Occipital lobe (tissue), 3 donors: ENCODE measurements at places on chromosomes 3 and 15.
A peak's percentile ranks its signal among the peaks of the same experiment; 100 is the strongest.

DNA sequence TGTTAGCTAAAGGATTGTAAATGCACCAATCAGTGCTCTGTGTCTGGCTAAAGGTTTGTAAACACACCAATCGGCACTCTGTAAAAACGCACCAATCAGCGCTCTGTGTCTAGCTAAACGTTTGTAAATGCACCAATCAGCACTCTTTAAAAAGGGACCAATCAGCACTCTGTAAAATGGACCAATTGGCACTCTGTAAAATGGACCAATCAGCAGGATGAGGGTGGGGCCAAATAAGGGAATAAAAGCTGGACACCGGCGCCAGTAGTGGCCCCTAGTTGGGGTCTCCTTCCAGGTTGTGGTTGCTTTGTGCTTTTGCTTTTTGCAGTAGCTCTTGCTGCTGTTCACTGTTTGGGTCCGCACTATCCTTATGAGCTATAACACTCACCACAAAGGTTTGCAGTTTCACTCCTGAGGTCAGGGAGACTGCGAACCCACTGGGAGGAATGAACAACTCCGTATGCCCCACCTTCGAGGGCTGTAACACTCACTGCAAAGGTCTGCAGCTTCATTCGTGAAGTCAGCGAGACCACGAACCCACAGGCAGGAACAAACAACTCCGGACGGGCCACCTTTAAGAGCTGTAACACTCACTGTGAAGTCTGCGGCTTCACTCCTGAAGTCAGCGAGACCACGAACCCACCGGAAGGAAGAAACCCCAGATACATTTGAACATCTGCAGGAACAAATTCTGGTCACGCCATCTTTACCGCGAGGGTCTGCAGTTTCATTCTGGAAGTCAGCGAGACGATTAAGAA, 1.1 kb upstream of the SUCLG2 start:
- DNase-seq, result no peak

GRCh38 chr3:101646726-101647125, 30.2 kb downstream of the ZBTB11 start:
- no peak for DNase-seq

GRCh38 chr3:26682406-26682805, 59.8 kb downstream of the LRRC3B start:
- DNase-seq, result no peak

DNA sequence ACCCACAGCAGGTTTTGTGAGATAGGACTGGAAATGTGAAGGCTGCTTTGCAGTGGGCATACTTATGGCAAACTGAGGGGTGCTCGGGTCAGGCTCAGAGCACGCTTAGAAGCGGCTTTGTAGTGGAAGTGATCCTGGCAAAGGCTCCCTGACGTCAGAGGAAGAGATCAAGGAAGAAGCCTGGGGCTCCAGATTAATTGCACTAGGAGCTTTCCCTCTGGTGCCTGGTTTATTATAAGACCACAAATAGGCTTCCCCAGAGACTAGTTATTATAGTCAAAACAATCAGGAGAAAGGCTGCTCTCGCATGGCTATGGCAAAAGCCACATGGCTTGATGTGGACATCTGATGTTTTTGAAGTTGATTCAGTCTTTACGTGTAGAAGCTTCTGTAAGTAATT, 515.1 kb downstream of the GABRG3 start:
- no peak for DNase-seq

GRCh38 chr3:3573341-3573740, 225.9 kb upstream of the LRRN1 start:
- no peak for DNase-seq

DNA sequence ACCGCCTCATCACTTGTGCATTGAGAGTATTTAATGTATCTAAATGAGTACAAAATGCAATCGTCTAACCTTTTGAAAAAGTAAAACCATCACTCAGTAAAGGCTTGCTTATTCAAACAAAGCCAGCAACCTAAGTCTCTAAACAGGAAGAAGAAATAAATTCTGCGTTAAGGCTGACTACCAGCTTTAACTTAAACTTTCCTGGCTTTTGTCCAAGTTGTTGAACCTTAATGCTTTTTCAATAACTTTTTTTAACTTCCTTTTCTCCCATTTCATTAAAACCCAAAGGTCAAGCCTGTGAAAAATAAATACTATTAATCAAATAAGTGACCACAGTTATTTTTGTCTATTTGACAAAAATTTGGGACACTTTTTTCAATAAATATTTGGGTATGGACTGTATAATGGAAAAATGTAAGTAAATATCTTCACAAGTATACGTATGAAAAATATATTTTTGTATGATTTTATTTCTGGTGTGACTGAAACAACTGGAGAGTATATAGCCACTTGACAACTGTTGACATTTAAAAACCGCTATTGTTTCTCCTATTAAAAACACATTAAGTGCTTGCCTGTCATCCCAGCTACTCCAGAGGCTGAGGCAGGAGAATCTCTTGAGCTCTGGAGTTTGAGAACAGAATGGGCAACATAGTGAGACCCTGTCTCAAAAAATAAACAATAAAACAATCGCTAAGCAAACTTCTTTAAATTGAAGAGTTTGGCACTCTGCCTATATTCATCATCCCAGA, 2.9 kb downstream of the KLHL24 start:
- DNase-seq, result no peak

DNA sequence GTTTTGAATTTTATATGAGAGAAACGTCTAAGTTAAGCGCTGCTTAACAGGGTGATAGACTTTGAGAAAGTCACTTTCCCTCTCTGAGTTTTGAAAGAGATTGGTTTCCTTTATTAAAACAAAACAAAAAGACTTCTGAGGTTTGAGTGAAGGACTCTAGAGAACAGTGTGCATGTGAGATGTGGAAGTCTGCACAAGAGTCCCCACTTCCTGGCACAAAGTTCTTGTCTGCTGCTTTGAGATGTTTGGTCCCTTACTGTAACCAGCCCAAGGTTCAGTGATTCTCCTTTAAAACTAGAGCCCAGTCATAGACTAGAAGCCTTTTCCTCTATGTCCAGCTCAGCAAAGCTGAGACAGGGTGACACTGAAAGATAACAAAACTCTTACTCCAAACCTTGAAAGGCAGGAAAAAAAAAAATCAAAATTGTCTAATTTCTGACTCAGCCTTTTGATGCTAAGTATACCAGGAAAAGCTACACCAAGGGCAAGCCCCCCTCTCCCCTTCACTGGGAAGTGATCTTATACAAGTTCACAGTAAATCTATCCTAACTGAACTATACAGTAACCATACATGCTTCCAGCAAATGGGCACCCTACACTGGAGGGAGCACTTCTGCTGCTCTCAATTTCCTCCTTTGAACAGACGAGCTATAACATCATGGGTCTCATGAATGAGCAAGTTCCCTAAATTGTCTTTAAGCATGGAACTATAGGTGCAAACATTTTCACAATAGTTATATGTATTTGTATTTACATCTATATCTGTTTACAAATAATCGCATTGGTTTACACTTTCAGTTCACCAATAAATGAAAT, 2.3 kb downstream of the POPDC2 start:
- DNase-seq, result no peak

GRCh38 chr3:4888913-4889846, 90.1 kb upstream of the BHLHE40 start:
- DNase-seq, result no peak

DNA sequence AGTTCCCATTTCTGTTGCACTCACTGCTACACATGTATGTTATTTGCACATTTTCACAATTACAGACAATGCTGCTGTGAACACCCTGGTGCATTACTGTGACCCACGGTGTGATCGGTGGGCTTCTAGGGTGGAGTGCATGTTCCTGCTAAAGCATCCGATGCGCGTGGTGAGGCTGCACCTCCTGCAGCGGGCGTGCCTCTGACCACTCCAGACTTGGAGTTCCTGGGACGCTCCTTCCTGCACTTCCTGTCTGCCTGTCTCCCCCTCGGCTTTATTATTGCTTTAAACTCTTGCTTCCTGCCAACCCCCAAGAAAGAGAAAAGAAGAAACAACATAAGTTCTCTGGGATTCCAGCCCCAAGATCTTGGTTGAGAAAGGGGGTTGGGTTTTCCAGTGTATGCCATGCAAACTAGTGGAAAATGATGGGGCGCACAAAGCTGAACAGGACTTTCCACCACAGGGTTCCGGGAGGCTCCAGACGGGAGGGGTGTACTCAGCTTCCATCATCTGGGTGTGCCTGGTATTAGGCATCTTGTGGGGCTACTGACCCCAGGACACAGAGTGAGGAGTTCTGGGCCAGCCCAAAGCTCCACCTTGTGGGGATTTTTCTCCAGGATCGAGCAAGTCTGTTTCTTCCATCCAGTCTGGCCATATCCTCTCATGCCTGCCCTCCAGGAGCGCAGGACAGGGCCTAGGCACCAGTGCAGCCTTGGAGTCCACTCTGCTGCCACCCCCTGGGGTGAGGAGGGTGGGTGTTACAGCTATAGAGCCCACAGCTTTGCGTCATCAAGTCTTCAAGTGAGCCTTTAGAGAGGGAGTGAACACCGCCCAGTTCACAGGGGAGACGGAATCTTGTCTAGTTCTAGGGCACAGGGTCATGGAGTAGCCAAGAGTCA, 11.2 kb downstream of the RPL32 start:
- no peak for DNase-seq

GRCh38 chr3:20669184-20669583, 483.2 kb upstream of the SGO1 start:
- DNase-seq, result no peak

- no peak for DNase-seq
Observed at GRCh38 chr3:172869784-172870518, 119.4 kb downstream of the ECT2 start.

GRCh38 chr3:179181021-179181472, 32.9 kb downstream of the PIK3CA start:
- no peak for DNase-seq

GRCh38 chr3:160929595-160929994, 173.6 kb downstream of the PPM1L start:
- DNase-seq, result no peak

DNA sequence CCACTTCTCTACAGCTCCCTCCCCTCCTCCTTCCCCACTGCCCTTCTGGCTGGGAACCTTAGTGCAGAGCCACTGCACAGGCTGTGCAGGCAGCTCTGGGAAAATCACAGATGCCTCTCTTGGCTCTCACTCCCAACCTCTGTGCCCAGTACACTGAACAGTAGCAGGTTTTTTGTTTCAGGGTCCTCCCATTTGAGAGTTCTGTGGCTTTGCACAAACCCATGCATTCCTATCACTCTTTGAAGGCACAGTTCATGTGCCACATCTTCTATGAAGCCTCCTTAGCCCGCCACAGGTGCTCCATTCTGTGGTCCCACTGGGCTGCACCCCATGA, 103.9 kb downstream of the SNRK start:
- DNase-seq, result no peak

- no peak for DNase-seq
Observed at GRCh38 chr3:15310491-15311370, 21.7 kb downstream of the SH3BP5 start.

DNA sequence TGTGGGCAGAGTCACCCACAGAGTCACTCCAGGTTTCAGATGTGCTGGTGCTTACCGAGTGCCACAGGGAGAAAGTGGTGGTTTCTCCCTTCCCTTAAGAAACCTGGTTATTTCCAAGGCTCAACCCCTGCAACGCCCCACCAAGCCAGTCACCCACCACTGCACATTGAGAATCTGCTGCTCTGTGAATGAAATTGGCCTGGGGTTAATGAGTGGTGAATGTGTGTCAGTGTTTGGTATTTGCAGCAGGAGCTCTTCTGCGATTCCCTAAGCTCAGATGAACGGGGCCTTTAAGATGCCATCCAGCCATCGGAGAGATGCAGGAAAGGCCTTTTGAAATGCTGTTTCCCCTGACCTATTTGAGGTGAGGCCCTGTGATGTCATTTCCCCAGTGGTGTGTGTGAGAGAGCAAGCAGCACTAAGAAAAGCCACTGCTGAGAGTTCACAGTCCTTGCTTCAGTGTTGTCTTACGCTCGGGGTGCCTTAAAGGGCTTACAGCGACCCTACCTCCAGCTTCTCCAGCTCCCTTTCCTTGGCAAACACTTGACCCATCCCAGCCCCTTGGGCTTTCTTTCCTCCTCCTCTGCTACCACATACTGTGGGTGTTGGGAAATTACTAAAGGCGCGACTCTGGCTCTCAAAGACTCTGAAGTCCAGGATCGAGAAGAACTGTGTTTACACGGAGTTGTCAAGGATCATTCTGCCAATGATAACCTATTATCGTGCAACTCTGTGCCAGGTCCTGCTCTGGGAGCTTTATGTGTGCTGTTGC, 68.9 kb downstream of the SMAD3 start:
- DNase-seq, result no peak

GRCh38 chr3:137032465-137033120, 74.8 kb downstream of the IL20RB start:
- peak; percentile 79 for DNase-seq

- DNase-seq, result no peak
Observed at GRCh38 chr15:56036546-56037067, 43.2 kb upstream of the NEDD4 start.

GRCh38 chr3:153137626-153138025, 24.4 kb upstream of the RAP2B start:
- DNase-seq, result no peak

GRCh38 chr3:12120374-12121140, 38.2 kb downstream of the TIMP4 start:
- DNase-seq, result no peak

DNA sequence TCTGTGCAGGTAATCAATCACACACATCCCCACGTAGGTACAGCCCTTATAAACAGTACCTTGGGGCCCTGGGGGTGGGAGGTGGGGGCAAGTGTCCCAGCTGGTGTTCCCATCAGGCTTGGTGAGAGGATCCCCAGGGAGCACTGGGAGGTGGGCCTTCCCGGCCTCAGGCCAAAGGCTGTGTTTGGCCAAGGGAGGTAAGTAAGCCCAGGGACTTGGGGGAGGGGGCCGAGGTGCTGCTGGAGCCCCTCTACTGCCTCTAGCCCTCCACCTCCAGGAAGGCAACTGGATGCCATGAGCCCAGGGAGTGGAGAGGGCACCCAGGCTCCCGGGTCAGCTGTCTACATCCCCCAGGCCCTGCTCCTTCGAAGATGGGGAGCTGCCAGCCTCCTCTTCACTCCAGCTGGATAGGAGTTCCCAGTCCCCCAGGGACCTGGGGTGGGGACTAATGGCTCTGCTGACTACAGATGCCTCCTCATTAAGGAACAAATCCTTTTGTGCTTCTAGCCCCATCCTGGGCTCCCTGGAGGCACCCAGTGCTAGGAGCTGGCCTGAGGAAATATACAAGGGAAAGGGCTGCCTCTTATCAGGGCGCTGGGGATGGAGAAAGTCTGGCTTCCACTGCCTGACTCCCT, 33.1 kb downstream of the RNU5B-1 start:
- no peak for DNase-seq

GRCh38 chr15:67927501-67928168, 87.8 kb upstream of the RNU6-1 start:
- DNase-seq, result peak; percentile 28
